ENCODE measurements at places on chromosomes 5 and 9. TPM values are rescaled to one million over a fixed set of nuclear protein-coding genes. Genes with fewer than 3 reads are reported as not detected.

- DNase-seq: no peak
Observed at GRCh38 chr5:58481066-58481676, 10.1 kb upstream of the GAPT start.

DNA sequence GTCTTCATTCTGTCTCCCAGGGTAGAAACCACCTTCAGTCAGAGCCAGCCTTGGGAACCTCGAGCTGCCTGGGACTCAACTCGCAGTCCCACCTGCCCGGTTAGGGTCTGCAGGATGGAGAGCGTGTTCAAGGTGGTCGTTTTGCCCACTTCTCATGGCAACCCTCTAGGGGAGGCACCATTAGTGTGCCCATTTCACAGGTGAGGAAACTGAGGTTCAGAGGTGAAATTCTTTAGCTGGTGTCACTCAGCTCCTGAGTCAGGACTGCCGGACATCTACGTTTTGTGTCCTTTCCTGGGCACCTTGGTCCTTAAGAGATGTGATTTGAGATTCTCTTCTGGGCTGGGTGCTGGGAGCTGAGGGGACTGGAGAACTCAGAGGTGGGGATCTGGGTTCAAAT, 30.0 kb downstream of the DAB2IP start:
- no peak for DNase-seq

GRCh38 chr5:125961150-125961549, 462.1 kb upstream of the GRAMD2B start:
- DNase-seq: no peak

GRCh38 chr5:143311428-143311827, 92.1 kb downstream of the NR3C1 start:
- no peak for DNase-seq

GRCh38 chr5:435961-436640, 6.9 kb upstream of the EXOC3 start:
- no peak for DNase-seq

CDKN2B gene
- total RNA-seq: 1.7 TPM

- no peak for DNase-seq
Observed at GRCh38 chr9:93032545-93032944, 26.0 kb upstream of the SUSD3 start.

DNA sequence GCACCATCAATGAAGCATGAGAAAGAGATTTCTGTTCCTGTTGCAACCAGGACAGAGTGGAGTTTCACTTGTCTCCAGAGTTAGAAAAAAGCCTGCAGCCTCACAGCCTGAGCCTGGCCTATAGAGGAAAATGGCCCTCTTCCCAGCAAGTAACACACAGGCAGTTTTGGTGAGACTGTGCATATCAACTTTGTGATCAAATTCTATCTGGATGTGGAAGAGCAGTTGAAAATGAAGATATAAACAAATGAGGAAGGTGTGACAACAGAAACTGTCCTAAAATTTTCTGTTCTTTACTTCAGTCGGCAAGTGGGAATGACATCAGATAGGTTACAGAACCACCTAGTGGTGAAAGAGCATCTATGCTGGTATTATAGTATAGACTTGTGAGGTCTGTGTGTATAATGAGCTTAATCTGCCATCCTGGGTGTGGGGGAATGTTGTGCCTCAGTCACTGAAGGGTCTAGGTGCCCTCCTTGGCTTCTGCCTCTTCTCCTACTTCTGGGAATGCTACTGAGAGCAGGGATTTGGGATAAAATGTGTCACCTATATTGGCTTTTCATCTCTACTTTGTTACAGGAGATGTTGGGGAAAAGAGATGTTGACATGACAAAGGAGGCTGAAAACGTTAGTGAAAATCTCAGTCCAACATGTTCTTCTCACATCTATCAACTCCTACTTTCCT, 28.2 kb downstream of the YIPF5 start:
- no peak for DNase-seq

- DNase-seq: peak; percentile 7
Observed at GRCh38 chr9:121840838-121841760, 189.7 kb downstream of the DAB2IP start.

UGT3A1 gene
- not detected for total RNA-seq

- DNase-seq: no peak
Observed at GRCh38 chr5:156181656-156182055, 145.3 kb upstream of the SGCD start.

- DNase-seq: no peak
Observed at GRCh38 chr5:102682101-102682647, 72.9 kb upstream of the PAM start.

GRCh38 chr9:18822850-18823249, 210.2 kb downstream of the SAXO1 start:
- no peak for DNase-seq

- no peak for DNase-seq
Observed at GRCh38 chr5:1404062-1404461, 41.2 kb downstream of the SLC6A3 start.

GRCh38 chr5:173714551-173715428, 98.3 kb upstream of the BOD1 start:
- no peak for DNase-seq

- no peak for DNase-seq
Observed at GRCh38 chr9:87708986-87709728, 16.8 kb upstream of the CTSL start.

SIT1 gene
- total RNA-seq: not detected

- no peak for DNase-seq
Observed at GRCh38 chr5:76964060-76964459, 11.2 kb downstream of the CRHBP start.

SLC36A3 gene
- not detected for total RNA-seq

- DNase-seq: no peak
Observed at GRCh38 chr5:148911386-148911785, 85.0 kb downstream of the ADRB2 start.

RGS3 gene
- 19.6 TPM for total RNA-seq

C5orf58 gene
- not detected for total RNA-seq

DNA sequence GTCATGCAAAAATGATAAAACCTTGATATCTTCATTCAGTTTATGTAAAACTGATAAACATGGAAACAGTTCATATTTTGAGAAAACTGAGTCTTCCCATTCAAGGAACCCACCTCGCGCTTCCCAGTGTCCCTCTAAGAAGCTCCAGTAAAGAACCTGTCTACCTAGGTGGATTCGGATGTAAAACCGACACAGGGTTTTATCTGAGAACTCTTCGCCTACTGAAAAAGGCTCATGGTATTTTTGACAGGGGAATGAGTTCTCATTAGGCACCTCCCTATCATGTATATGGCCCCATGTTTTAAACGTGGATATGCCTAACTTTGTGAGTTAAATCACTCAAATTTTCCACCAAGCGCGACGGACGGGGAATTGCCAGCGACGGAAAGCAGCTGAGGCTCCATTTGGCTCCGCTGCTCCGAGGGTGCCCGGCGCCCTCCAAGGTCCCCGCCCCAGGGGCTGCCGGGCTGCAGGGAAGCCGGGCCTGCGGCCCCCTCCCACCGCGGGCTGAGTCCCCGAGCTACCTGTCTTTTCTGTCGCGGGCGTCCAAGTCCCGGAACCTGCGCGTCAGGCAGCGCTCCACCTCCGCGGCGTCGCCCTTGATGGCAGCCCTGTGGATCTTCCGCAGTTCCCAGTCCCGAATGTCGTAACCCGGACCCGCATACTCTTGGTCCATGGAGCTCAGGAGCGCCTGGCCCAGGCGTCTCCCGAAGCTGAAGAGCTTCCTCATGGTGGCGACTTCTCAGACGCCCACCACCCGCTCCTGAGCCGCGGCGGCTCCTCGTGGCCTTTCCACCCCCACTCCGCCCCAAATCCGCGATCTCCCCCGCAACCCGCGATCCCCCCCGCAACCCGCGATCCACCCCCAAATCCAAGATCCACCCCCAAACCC, 594 bp downstream of the ANKRD18A start:
- DNase-seq: no peak

DNA sequence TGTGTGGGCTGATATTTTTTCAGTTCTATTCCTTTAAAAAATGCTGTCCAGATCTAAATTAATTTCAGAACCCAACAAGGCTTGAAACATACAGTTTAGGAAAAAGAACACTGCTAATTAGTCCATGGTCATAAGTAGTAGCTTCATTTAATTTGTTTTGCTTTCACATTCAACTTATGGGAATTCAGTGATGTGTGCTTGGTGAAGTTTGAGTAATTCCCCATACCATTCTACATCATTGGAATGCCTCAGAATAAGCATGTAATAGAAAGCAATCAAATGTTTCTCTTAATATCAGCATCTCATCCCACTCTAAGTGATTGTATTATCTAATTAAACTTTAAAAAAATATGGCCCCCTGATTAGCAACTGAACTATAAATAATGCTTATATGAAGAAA, 2.7 kb downstream of the CNTLN start:
- DNase-seq: no peak

DNA sequence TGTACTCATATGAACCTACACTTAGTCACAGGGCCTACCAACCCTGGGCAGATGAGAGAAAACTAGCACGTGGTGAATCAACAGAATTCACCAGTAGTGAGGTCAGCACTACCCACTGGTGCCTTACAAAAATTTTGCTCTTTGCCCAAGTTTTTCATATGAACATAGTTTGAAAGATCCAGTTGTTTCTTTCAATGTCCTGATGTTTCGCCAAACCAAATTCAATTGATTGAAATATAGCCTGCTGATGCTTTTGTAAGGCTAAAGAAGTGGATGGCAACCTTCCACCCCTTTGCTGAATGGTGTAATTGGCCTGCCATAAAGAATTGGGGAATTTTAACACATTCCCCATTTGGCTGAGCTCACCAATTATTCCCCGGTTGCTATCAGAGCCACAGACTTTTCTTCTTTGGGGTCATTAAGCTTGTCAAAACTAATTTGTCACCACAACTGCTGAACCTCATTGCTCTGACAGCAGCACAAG, 339.2 kb downstream of the GLIS3 start:
- DNase-seq: no peak

GRCh38 chr5:169176709-169177694, 123.9 kb downstream of the SLIT3 start:
- no peak for DNase-seq

LPAR1 gene
- 26.4 TPM for total RNA-seq

MEIKIN gene
- not detected for total RNA-seq

- DNase-seq: no peak
Observed at GRCh38 chr5:16540421-16540820, 74.8 kb upstream of the ZNF622 start.

- no peak for DNase-seq
Observed at GRCh38 chr5:72698481-72698880, 118.0 kb upstream of the TNPO1 start.

- no peak for DNase-seq
Observed at GRCh38 chr5:16593013-16593412, 23.8 kb downstream of the RETREG1 start.

OR13C5 gene
- not detected for total RNA-seq

IL6ST gene
- 329 TPM for total RNA-seq
